Mesenchymal stem cell (in vitro differentiated cells and primary cell): ENCODE measurements at places on chromosomes 1 and 21.

GRCh38 chr1:4010814-4011605 lies 110.9 kb upstream of the C1orf174 start:
- no peak for DNase-seq

DNA sequence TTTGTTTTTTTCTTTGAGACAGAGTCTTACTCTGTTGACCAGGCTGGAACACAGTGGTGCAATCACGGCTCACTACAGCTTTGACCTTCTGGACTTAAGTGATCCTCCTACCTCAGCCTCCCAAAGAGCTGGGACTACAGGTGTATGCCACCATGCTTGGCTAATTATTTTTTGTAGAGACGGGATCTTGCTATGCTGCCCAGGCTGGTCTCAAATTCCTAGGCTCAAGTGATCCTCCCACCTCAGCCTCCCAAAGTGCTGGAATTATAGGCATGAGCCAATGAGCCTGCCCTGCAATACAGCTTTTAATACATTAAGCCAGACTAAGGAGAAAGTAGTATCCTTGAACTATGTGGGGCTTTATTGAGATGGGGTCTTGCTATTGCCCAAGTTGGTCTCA lies 16.6 kb upstream of the EXOSC10 start:
- no peak for DNase-seq

- DNase-seq = no peak
These were observed 102.9 kb downstream of the PTPN14 start for GRCh38 chr1:214448536-214448935.

DNA sequence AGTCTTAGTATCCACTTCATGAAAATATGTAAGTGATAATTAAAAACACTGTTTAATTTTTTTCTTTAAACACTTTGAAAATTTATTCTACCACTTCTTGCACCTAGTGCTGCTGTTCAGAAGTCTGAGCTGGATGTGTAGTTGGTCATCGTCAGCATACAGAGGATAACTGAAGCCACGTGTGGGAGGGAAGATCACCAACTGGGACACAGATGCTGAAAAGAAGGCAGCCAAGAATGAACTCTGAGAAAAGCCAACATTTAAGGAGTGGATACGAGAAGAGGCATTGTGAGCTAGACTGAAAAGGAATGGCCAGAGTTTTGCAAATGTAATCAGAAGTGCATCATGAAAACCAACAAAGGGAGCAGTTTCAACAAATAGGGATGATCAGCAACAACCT lies 24.6 kb upstream of the CLCA4 start:
- no peak for DNase-seq

GRCh38 chr1:51236531-51237350 lies 668 bp downstream of the RNF11 start:
- DNase-seq = peak; percentile 77

- no peak for DNase-seq
These were observed 86.8 kb upstream of the BCAR3 start for GRCh38 chr1:93768380-93768863.

DNA sequence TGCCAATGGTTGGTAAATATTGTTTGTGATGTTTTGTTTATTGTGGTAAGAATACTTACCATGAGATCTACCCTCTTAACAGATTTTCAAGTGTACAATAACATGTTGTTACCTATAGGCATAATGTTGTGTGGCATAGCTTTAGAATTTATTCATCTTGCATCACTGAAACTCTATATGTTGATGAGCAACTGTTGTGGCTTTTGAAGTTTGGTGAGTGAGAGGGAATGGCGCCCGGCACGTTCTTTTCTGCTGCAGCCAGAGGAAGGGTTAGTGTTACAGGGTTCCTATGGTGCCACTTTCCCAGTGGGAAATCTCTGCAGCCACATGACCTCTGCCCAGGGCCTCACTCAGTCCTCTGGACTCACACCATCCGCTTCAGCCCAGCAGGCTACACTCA lies 342.5 kb upstream of the ADGRL2 start:
- no peak for DNase-seq
